ENCODE measurements at places on chromosomes 16 and 17.

GRCh38 chr17:38702916-38703741, 1.9 kb upstream of the MLLT6 start:
- no peak for DNase-seq

DNA sequence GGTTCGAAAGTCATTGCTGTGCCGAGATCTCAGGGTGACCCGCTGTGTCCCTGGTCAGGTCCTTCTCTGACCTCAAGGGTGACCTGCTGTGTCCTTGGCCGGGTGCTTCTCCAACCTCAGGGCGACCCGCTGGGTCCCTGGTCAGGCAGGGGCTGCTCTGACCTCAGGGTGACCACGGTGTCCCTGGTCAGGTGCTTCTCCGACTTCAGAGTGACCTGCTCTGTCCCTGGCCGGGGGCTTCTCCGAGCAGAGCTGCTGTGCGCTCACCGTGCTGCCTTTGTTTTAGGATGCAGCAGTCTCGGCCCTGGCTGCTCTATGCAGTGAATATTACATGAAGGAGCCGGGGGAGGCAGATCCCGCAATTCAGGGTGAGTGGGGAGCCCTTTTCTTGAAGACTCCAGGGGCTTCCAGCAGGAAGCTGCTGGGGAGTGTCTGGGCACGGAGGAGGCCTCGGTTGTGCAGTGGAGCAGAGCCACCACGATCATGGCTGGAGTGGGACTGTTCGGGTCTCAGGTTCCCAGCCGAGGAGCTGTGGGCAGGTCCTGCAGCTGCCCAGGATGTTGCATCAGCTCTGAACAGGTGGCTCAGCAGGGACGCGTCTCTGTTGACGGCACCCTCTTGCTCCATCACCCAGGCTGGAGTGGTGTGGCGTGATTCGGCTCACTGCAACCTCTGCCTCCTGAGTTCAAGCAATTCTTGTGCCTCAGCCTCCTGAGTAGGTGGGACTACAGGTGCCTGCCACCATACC, 83.7 kb upstream of the ZNF750 start:
- no peak for DNase-seq

DNA sequence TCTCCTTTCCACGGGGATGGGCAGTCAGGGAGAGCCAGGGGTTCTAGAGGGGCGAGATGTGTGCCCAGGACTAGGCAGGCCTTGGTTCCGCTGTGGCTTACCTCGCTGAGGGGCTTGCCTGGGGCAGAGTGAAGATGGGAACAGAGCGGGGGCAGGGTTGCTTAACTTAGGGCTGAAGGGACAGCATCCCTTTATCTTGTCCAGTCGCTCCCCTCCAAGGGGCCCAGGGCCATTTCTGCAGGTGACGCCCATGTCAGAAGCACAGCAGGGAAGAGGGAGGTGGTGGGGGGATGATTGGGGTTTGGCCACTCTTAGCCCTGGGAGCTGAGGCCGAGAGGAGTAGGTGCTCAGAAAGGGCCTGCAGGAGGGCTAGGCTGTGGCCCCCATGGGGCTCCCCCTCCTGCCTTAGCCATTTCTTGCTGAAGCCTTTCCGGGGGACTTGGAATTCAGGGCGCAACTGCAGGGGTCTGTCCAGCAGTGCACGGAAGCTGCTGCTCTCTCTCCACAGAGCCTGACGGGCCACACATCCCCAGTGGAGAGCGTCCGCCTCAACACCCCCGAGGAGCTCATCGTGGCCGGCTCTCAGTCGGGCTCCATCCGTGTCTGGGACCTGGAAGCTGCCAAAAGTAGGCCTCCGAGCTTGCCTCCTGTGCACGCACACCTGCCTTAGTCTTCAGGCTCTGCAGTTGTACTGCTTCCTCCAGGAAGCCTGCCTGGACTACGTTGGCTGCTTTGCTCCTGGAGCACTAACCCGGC, 8.5 kb downstream of the KATNB1 start:
- DNase-seq, result no peak

DNA sequence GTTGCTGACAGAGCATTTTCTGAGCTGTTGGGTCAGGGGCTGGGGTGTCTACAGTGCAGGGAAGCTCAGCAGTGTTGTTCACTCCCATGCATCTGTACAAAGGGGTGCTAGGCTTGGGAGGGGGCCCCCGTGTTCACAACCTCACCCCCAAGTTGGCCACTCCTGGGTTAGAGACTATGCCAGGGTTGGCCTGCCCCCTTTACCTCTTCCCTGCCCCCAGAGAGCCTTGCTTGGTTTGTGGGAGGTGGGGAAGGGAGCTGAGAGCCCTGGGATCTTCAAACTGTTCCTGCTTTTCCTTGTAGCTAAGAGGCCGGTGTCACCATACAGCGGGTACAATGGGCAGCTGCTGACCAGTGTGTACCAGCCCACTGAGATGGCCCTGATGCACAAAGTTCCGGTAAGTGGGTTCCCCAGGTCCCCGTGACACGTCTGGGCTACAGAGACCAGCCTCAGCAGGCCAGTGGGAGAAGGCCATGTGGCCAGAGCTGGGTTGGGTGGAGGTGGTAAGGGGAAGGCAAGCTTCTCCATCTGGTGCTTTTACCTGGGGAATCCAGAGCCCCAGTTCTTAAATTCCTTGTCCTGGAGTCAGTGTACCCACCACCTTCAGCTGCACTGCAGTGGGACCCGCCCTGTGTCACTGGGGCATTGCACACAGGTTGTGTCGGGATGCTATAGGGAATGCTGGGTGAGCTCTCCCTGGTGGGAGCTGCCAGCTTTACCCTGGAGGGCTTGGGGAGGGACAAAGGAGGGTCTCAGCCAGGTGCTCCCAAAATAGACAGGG, 11.8 kb downstream of the GPRC5C start:
- no peak for DNase-seq

GRCh38 chr16:54774768-54775167, 155.9 kb upstream of the IRX5 start:
- no peak for DNase-seq

Data from T1000 (cell line).